Activated CD8-positive, alpha-beta memory T cell treated with anti-CD3 and anti-CD28 coated beads for 1 hour (primary cell): ENCODE measurements at places on chromosomes 7 and 10.

- DNase-seq, result no peak
Measured at GRCh38 chr10:119651514-119652360, 557 bp downstream of the BAG3 start.

- no peak for DNase-seq
Measured at GRCh38 chr10:111075577-111076185, 1.1 kb upstream of the ADRA2A start.

GRCh38 chr7:94679358-94679757 lies 23.4 kb upstream of the SGCE start:
- no peak for DNase-seq

GRCh38 chr10:94150541-94151184 lies 156.9 kb downstream of the PLCE1 start:
- no peak for DNase-seq

DNA sequence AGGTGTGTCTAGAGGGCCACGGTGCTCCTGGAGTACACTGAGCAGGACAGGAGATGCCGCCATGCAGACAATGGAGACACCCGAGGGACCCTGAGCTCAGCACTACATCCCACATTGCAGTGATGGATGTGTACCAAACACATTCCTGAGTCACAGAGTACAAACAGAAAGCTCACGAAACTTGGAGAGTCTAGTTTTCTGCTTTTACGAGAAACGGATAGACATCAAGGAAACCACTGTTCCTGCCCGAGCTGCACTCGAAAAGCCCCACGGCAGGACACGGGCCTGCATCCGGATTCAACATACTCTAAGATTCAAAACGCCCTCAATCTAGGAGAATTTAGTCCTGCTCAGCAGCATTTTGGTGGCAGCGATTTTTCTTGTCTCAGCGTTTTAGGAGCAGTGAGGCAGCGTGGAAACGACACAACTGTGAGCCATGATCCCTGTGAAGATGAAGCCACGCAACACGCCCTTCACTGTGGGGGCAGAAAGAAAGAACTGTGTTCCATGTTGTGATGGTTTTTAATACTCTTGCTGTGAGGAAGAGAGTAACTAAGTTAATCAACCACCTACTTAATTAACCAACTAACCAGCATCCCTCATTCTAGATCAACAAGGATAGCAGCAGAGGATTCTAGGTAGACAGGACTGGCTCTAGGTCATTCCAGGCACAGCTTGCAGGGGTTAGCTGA lies 3.2 kb downstream of the TNS3 start:
- no peak for DNase-seq

- DNase-seq, result no peak
Measured at GRCh38 chr7:112145206-112145605, 61.0 kb downstream of the DOCK4 start.

DNA sequence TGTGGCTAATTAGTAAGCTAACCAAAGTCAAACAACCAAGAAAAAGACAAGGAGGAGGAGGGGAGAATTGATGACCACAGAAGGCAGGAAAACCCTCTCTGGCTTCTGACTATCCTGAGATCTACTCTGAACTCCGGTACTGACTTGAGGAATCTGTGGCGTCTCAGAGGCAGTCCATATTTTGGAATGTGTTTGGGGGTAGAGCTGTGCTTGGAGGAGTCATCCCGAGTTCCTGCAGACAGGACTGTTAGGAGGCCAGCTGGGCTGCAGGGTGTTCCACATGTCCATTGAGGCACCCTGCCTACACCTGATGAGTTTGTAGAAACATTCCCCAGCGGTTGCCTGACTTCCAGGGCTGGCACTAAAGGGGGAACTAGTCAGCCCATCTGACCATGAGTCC lies 91.6 kb downstream of the PLCE1 start:
- DNase-seq, result no peak

DNA sequence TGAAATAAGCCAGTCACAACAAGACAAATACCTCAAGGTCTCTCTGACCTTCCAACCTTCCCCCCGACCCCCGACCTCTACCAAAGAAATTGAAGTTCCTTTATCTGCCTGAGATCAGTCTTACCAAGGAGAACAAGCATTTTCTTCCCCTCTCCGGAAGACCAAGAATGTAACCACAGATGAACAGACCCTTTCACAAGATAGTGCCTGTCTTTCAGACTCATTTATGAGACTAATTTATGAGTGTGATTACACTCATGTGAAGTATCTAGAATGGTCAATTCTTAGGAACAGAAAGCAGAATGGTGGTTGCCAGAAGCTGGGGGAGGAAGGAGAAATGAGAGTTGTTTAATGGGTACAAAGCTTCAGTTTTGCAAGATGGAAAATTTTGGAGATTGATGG lies 108.9 kb upstream of the MKLN1 start:
- DNase-seq, result no peak

GRCh38 chr7:138398857-138399256 lies 61.2 kb upstream of the TRIM24 start:
- DNase-seq, result no peak

GRCh38 chr10:100979791-100980272 lies 7.5 kb downstream of the MRPL43 start:
- no peak for DNase-seq

DNA sequence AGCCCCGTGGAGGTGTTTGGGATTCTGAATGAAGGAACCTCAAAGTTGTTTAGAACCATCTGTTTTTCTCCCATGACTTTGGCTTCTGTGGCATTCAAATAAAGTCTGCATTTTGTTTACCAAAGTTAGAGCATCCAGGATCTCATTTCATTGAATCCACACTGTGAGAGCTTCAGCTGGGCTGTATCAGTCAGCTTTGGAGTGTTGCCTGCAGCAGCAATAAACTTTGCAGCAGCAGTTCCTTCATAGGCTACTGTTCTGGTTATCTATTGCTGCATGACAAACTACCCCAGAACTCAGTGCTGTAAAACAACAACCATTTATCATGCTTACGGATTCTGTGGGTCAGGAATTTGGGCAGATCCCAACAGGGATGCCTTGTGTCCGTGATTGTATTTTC lies 1575.2 kb upstream of the LRRTM3 start:
- no peak for DNase-seq
